ENCODE measurements at places on chromosomes 7 and 10.

- no peak for DNase-seq
Observed at GRCh38 chr10:102261196-102261595, 15.9 kb downstream of the GBF1 start.

- DNase-seq: no peak
Observed at GRCh38 chr7:140209866-140210609, 33.3 kb upstream of the KDM7A start.

DNA sequence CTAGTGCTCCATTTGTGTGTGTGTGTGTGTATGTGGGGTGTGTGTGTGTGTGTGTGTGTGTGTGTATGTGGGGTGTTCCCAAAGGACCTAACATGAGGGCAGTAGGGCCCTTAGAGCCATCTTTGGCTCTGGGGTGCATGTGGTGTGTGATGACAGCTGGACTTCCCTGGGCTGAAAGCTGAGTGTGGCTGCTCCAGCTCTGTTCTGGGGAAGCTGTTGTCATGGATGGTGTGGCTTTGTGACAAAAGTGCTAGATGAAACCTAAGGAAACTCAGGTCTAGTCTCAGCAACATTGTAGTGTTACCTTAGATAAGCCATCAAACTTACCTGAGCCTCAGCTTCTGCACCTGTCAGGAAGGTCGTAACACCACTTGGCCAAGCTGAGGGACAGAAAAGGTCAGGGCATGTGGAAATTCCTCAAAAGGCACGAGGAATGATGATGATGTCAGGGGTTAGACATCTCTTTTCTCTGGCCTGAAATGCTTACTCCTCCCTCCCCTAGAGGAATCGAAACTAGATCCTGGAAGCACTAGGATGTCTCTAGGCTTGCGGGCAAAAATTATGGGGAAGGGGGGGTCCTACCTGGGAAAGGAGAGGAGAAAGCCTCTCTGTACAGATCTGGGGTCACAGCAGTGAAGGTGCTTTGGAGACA, 115.4 kb downstream of the RPS24 start:
- no peak for DNase-seq

DNA sequence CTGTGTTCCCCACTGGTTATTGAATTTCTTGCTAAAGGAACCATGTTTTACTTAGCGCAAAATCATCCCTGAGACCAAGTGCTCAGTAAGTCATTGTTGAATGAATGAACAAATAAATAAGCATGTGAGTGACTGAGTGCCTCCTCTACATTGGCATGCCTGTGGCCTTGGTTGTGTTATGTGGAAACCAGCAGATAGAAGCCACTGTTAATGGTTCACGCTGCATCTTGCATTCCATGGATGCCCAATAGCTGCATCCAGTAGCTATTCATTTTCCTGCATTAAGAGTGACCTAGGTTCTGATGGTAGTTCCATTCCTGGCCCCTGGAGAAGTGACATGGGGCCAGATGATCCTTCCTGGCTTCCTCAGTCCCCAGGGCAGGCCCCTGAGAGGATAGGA, 113.3 kb upstream of the BMPER start:
- no peak for DNase-seq

DNA sequence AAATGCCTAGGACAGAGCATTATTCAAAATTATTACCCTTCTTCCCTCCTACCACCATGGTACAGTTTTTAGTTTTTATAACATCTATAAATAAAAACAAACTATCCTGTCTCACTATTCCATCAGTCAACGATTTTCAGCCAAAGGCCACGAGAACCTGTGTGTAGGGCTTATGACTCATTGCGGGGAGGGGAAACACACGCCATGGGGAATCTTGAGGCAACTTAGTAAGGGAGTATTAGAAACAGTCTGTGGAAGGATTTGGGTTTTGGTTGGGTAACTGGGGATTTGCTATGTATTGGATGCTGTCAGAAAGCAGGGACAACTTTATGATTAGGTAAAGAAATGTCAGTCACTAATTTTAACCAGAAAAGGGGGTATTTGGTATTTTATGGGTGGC, 14.7 kb downstream of the GPR141 start:
- DNase-seq: no peak

DNA sequence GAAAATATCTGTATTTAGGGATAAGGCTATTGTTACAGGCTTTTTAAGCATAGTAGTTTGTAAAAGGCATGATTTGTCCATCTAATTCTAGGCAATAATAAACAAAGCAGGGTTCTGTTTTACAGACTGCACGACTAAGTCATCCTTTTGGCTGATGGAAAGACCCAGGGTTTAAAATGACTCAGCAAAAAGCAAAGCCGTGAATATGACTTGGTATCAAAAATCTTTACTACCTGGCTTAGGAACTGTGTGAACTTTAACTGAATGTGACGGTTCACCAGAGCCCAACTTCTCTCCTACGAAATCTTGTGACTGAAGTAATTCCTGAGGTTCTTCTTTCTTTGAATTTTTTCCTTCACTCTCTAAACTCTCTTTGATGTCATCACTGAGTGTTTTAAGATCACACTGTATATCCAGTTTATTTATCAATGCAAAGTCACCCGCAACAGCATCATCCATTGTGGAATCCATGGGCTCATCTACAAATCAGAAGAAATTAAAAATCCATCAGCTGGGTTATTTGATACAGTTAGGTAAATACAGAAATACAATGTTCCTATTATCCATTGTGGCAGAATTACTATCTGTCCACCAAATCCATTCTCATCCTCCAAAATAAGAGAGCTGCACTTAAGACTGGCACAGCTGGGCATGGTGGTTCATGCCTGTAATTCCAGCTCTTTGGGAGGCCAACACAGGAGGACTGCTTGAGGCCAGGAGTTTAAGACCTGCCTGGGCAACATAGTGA, 17.0 kb downstream of the ATE1 start:
- DNase-seq: no peak

GRCh38 chr7:94620703-94621118, 35.2 kb downstream of the SGCE start:
- DNase-seq: peak; percentile 0

- no peak for DNase-seq
Observed at GRCh38 chr7:113060100-113060499, 26.5 kb downstream of the GPR85 start.

GRCh38 chr10:124570646-124571045, 109.0 kb downstream of the LHPP start:
- no peak for DNase-seq

GRCh38 chr7:151411551-151411950, 1.7 kb upstream of the WDR86 start:
- DNase-seq: no peak

DNA sequence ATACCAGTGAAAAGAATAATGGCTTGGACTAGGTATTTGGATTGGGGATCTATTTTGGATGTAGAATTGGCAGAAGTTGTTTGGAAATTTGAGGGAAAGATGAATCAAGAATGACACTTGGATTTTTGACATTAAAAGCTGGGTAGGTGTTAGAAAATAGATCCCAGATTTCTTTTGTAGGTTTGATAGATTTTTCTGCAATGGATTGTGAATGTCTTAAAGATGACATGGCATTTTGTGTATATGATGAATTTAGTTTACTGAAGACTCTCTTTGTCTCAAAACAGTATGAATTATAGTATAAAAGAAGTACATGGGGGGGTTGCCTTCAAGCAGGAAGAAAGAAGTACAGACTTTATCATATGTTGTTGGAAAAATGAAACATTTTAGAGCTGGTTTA, 75.8 kb downstream of the MPLKIP start:
- no peak for DNase-seq

- no peak for DNase-seq
Observed at GRCh38 chr10:50512743-50513416, 110.9 kb downstream of the SGMS1 start.

DNA sequence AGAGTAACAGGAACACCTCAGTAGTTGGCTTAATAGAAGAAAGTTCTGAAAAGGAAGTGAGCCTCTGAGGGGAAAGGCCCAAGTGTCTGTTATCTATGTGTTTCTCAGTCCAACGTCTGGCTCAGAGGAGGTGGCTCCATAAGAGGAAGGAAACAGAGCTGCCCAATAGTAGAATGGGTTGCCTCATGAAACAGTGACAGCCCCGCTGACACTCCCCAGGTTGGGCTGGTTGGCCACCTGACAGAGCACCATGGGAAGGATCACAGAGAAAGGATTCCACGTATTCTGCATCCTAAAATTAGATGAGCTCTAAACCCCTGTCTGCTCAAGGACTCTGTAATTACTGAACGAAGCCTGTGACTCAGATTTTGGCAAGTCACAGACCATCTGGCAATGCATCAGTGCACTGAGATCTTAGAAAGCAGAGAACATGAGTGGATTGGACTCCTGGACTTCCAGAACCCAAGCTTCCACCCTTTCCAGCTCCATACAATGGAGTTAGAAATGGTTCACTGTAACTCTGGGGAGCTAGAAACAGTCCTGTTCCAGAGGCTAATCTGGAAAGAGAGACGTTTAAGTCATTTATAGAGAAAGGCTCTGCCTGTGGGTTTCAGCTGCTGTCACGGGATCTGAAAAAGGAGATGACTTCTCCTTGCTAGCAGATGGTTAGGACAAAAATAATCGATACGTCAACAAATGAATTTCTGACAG, 2.9 kb downstream of the PKD2L1 start:
- no peak for DNase-seq

- DNase-seq: no peak
Observed at GRCh38 chr10:106815427-106816043, 349.0 kb downstream of the SORCS1 start.

DNA sequence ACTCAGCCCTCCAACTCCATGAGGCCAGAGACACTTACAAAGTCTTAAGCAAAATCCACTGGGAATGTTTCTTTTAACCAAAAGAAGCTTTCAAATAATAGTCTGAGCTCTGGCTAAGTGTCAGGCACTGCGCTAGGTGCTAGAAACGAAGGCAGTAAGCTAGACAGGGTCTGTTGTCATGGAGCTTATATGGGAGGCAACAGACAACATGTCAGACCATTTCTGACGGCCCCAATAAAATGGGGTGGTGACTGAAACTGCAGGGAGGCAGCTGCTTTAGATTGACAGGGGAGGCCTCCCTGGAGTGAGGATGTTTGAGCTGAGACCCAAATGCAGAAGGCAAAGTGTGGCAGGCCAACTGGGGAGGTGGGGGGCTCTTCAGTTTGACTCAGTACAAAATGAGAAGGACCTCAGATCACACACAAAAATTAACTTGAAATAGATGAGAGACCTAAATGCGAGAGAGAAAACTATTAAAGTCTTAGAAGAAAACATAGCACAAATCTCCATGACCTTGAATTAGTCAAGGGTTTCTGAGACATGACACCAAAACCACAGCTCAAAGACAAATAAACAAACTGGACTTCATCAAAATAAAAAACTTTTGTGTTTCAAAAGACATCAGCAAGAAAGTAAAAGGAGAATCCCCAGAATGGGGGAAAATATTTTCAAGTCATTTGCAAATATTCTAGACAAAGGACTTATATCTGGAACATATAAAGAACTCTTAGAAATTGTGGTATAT, 40.6 kb downstream of the SH3PXD2A start:
- DNase-seq: no peak

GRCh38 chr10:103157246-103157645, 35.8 kb downstream of the NT5C2 start:
- no peak for DNase-seq

GRCh38 chr10:78589687-78590086, 479.1 kb upstream of the ZMIZ1 start:
- DNase-seq: no peak

DNA sequence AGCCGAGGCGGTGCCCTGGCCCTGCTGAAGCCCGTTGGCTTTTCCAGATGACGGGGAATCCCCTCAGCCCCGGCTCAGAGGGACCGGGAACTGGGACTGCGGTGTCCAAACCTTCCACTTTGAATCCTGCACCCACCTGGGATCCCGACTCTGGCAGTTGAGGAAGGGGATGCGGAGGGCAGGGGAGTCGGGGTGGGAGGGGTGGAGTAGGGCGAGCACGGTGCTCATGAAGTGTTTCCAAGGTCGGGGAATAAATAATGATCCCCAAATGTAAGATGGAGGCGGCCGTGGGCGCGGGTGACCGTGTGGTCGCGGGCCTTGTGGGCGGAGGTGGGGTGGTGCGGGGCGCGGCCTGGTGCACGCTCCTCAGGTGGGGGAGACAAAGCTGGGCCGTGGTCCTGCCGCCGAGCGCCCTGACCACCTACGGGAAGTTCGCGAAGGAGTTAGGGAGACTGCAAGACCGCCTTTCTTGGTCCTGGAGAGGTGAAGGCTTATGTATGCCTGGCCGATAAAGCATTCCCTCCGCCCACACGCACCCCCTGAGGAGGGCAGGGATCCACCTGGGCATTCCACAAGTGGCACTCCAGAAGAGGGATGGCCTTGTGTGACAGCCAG, 1.4 kb downstream of the MTURN start:
- no peak for DNase-seq

All from stimulated activated CD4-positive, alpha-beta T cell treated with anti-CD3 and anti-CD28 coated beads, Interleukin-1b, Interleukin-23, amount 100 ng/mL, for 4 hours (primary cell).